ENCODE measurements at places on chromosomes 6 and 20.

DNA sequence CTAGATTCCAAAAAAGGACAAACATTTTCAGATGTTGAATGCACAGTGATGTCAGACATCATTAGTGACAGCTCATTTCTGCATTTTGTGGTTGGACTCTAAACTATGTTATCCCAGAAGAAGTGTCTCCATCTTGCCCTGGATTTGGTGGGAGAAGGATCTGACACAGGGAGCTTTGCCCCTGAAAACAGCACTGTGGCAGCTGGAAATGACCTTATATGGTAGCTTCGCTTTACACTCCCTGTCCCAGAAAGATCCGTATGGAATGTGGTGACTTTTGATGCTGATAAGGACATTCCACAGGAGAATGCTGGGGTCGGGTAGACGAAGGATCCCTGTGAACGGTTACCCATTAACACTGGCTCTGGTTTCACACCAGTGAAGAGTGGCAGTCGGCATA is 87.2 kb upstream of the EDN1 start:
- DNase-seq: no peak

DNA sequence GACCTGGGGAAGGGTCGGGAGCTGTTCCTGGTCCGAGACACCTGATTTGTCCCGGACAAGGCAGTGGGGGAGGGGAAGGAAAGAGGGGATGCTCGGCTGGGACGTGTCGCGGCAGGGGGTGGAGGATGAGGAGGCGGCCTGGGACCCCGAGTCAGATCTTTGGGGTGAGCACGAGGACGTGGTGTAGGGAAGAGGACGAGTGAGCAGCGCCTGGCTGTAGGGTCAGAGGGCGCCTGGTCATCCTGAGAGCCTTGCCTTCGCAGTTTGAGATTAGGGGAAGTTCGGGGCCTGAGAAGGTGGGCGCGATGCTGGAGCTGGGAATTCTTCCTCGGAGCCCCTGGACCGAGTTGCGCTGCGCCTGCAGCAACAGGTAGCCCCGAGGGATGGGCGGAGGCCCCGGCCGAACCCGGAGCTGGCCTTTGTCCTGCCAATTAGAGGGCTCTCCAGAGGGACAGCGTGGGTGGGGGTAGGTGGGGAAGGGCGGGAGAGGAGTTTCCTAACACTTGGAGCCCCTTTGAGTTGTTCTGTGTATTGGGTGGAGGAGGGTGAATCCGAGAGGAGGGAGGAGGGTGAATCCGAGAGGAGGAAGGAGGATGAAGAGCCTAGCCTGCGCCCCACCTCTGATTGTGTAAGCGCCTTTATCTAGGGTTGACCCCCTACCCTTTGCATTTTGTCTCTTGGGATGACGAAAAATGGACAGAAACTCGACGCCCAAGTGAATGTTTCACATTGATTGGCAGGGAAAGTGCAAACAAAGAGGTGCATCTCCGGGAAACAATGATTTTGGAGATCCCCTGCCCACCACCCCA is 72.0 kb downstream of the SOX4 start:
- no peak for DNase-seq

DNA sequence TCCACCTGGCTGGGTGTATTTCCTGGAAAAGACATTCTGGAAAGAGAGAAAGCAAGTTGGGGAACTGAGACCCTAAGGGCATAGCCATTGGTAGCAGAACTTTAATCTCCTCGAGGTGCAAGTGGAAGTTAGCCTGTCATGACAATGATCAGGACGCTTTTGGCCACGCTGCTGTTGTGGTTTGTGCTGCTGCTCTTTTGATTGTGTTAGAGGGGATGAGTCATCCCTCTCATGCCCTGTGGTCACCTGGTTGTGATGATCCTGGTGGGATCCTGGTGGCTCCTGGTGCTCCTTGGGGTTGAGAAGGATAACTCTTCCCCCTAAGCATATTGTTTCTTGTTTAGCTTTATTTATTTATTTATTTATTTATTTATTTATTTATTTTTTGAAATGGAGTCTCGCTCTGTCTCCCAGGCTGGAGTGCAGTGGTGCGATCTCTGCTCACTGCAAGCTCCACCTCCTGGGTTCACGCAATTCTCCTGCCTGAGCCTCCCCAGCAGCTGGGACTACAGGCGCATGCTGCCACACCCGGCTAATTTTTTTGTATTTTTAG is 350.3 kb downstream of the KIF16B start:
- DNase-seq: no peak

DNA sequence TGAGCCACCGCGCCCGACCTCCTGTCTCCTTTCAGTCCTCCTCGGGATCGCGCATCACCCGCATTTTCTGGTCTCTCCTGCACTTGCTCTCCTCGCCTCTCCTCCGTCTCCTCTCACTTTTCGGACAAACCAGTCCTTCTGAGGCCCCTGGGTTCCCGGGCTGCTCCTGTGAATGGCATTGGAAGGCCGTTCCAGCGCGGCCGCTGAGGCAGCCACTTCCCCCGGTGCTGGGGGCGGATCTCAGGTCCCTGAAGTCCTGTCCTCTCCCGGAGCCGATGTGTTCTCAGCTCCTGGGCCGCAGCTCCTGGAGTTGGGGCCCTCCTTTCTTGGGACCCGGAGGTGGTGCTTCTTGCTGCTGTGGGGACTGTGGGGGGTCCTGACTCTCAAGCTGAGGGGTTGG is 803 bp downstream of the MICB start:
- DNase-seq: no peak
